Stimulated activated CD8-positive, alpha-beta memory T cell treated with anti-CD3 and anti-CD28 coated beads, Interleukin-15, amount 100 ng/mL, for 1 hour (primary cell): ENCODE measurements at places on chromosomes 16 and 17.
A peak's percentile ranks its signal among the peaks of the same experiment; 100 is the strongest.

DNA sequence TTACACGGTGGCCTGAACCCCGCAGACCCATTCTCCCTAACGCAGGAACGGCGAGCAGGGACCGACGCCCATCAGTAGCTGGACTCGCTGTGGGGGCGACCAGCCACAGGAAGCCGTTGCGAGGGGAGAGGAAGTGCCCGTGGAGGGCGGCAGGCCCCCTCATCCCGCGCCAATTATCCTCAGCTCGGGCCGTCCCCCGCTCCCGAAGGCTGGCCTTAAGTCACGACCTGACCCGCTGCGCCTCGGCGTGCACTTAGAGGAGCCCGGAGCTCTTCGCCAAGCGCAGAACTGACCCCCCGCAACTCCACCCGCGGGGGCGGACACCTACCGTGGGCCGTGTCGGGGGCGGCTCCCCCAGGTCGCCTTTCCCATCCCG is 401 bp downstream of the ARL16 start:
- DNase-seq = no peak

- peak; percentile 49 for DNase-seq
Observed at GRCh38 chr17:42112552-42113176, at the start of gene DHX58. DHX58 (minus strand) TSS chr17:42112714; CDS start chr17:42111892, 822 bp downstream.

GRCh38 chr16:49459953-49460735 is 86.5 kb downstream of the C16orf78 start:
- DNase-seq = no peak

DNA sequence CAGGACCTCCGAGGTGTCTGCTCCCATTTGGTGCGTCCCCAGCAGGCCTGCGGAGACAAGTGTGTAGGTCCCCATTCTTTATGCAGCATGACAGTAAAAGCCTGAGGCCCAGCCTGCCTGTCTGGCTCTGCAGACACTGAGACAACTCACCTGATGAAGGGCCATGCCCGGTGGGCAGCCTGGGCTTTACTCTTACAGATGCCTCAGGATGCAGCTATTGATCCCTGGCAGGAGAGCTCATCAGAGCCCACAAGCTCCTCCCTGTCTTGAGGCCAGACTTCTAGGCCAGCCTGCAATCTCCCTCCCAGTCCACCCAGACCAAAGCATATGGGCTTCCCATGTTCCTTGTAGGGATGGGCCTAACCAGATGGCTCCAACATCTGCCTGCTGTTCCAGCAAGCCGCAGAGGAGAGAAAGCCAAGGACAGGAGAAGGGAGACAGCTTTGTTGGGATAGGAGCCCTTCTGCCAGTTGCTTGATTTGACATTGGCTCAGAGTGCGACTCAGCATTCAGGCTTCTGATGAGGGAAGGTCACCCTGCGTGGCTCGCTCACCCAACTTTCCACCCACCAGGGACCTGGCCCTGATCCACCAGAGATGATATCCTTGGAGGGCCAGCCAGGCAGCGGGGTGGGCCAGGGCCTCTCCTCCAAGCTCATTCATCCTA is 87.5 kb downstream of the SOCS1 start:
- DNase-seq = no peak

- no peak for DNase-seq
Observed at GRCh38 chr17:64400642-64401041, 10.0 kb upstream of the PECAM1 start.

DNA sequence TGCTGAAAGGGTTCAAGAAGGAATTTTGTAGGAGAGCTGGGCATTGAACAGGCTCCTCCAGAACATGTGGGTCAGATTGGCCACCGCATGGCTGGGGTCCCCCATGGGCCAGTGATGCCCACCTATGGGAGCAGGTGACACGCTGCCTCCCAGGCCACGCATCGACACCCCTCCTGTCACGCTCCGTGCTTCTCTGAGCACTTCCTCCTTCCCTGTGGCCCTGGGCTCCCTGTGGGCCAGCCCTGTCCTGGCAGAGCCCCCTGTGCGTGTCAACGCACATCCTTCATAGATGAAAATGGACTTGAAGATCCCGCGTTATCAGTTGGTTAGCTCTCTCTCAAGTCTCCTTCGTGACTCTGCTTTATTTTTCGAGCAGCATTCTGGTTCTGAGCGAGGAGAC is 160.3 kb downstream of the RPTOR start:
- no peak for DNase-seq

GRCh38 chr17:60664022-60664421 is 13.6 kb upstream of the BCAS3 start:
- no peak for DNase-seq

- no peak for DNase-seq
Observed at GRCh38 chr17:927611-928461, 51.7 kb downstream of the NXN start.

DNA sequence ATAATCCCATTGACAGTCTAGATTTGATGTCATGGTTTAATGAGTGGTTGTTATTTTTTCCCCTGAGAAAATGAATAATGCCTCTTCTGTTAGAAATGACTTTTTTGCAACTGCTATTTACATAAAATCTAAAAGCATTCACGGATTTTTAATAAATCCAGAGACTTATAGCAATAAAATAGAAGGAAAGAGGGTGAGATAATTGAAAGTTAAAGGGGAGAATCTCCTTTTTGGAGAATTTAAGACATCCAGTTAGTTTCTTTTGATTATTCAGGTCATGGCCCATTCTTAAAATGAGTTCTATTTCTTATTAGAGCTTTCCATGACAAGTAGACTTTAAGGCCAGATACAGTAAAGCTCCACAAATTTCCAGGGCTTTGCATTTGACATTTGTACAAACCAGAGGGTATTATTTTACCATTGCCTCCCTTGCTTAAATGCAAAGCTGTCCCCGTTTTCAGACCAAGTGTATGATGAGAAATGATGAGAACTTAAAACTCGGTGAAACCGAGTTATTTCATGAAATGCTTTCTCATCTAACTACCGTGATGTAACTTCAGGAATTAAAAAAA is 789.0 kb upstream of the SOX9 start:
- no peak for DNase-seq

DNA sequence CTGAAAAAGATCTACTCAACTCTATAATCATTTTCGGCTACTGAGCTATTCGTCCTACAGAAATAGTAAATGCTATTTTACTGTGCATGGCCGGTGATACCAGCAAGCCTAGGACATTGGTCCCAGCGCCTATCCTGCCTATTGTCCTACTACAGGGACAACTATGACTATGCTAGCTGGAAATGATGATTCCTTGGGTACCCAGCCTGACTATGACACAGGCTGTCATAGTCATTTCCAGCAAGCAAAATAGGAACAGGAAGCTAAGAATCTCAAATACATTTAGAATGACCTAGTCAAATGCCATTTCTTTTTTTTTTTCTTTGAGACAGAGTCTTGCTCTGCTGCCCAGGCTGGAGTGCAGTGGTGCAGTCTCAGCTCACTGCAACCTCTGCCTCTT is 33.7 kb upstream of the HSBP1 start:
- DNase-seq = no peak

GRCh38 chr16:471353-472198 is 46.1 kb downstream of the RAB11FIP3 start:
- no peak for DNase-seq

DNA sequence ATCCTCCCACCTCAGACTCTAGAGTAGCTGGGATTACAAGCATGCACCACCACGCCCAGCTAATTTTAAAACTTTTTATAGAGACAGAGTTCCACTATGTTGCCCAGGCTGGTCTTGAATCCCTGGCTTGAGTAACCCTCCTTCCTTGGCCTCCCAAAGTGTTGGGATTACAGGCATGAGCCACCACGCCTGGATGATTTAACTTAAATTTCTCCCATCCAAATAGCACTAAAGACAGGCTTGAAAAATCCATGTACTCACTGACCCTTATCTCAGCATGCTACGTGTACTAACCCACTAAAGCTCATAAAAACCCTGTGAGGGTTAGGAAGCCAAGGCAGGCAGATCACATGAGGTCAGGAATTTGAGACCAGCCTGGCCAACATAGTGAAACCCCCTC is 4.6 kb downstream of the SLC5A10 start:
- DNase-seq = no peak

DNA sequence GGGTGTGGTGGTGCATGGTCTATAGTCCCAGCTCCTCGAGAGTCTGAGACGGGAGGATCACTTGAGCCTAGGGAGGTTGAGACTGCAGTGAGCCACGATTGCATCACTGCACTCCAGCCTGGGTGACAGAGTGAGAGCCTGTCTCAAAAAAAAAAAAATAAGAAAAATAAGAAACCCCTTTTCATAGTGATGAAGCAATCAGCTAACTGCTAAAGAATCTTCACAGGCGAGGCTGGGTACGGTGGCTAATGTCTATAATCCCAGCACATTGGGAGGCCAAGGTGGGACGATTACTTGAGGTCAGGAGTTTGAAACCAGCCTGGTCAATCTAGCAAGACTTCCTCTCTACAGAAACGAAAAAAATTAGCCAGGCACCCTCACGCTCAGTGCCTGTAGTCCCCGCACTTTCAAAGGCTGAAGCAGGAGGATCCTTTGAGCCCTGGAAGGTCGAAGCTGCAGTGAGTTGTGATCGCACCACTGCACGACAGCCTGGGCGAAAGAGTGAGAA is 760 bp downstream of the SLFN12L start:
- no peak for DNase-seq

- no peak for DNase-seq
Observed at GRCh38 chr17:5563456-5563855, 20.9 kb downstream of the NLRP1 start.

GRCh38 chr17:9284884-9285283 is 263.6 kb downstream of the NTN1 start:
- DNase-seq = no peak

GRCh38 chr16:51607201-51607651 is 456.2 kb upstream of the SALL1 start:
- no peak for DNase-seq

GRCh38 chr16:81786868-81787267 is 7.8 kb downstream of the PLCG2 start:
- DNase-seq = no peak

GRCh38 chr16:47058295-47059086 is 85.0 kb upstream of the DNAJA2 start:
- DNase-seq = no peak

- DNase-seq = no peak
Observed at GRCh38 chr17:10192972-10193371, 5.4 kb downstream of the GAS7 start.

DNA sequence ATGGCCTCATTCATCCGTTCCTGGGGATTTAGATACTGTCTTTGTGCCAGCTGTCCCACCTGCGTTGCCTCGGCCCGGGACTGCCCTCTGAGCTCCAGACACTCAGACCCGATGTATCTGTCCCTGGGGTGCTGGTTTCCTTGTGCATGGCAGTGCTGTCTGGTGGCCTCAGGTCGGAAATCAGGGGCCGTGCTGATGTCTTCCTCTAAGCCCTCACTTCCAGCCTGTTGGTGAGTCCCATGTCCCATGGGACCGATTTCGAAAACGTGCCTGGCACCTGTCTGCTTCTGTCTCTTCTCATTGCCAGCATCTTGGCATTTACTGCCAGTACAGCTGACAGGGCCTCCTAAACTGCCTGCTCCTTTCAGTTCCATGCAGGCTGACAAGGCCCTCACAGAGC is 22.1 kb downstream of the NT5M start:
- no peak for DNase-seq

- no peak for DNase-seq
Observed at GRCh38 chr17:5282642-5283217, 646 bp downstream of the RABEP1 start.

GRCh38 chr17:49776551-49777300 is 11.8 kb upstream of the KAT7 start:
- no peak for DNase-seq

GRCh38 chr17:27810211-27810901 is 10.0 kb upstream of the NOS2 start:
- no peak for DNase-seq

- no peak for DNase-seq
Observed at GRCh38 chr17:74883241-74883745, 10.1 kb downstream of the FADS6 start.

GRCh38 chr17:68292689-68293040 is 1.4 kb downstream of the ARSG start:
- DNase-seq = no peak

DNA sequence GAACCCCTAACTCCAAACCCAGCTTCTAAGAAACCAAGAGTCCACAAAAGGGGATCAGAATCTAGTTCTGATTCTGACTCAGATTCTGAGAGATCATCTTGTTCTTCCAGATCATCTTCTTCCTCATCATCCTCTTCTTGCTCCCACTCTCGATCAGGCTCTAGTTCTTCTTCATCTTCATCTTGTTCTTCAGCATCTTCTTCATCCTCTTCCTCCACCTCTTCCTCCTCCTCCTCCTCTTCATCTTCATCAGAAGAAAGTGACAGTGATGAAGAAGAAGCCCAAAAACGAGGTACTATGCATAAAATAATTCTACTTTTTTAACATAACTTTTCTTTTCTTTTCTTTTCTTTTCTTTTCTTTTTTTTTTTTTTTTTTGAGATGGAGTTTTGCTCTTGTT is 129.9 kb upstream of the RBL2 start:
- DNase-seq = no peak

DNA sequence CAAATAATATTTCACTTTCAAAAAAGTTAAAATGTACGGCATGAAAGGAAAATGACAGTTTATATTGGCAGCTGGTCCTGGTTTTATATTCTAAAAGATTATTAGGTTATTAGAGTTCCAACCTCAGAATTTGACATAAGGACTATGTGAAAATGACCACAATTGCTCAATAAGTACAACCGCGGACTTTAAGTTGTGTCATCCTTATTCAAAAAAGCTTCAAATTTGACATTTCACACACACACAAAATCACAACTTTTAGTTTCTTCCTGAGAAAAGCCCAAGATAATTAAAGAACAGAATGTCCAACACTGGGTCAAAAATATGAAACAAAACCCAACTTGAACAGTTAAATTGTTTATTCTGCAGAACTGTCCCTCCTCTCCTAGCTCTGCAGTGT is 133.2 kb upstream of the AXIN2 start:
- DNase-seq = no peak

DNA sequence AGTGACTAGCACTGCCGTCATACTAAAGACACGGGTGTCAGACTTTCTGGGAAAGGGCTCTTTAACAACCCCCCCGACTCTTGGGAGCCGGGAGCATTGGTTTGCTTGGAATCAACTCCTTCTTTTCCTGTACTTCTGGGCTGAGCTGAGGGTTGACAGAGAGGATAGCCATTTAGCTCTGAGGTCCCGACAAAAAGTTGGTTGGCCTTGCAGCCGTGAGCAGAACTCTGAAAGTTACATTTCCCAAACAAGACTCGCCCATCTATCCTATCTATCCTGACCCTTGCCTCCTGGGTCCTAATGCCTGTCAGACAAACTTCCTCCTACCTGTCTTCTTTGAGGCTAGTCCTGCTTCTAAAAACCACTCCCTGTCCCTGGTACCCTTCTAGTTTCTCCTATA is 460.8 kb upstream of the TOM1L1 start:
- no peak for DNase-seq

DNA sequence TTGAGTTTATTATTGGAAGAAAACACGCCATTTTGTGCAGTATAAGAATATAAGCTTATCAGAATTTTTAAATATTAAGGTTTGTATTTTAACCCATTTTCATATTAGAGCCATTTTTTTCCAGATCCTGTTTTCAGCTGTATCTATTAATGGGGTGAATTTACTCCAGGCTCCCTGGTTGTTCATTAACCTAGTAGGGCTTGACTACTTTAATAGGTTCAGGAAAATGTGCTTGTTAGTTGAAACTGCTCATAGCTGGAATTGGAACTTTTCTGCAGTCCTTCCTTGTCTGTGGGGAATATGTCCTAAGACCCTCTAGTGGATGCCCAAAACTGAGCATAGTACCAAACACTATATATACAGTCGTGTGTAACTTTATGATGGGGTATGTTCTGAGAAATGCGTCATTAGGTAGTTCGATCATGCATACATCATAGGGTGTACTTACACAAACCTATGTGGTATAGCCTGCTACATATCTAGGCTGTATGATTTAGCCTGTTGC is 28.0 kb downstream of the NFAT5 start:
- no peak for DNase-seq
